Central memory CD4-positive, alpha-beta T cell (primary cell): ENCODE measurements at places on chromosomes 12 and 14.
A peak's percentile ranks its signal among the peaks of the same experiment; 100 is the strongest.

DNA sequence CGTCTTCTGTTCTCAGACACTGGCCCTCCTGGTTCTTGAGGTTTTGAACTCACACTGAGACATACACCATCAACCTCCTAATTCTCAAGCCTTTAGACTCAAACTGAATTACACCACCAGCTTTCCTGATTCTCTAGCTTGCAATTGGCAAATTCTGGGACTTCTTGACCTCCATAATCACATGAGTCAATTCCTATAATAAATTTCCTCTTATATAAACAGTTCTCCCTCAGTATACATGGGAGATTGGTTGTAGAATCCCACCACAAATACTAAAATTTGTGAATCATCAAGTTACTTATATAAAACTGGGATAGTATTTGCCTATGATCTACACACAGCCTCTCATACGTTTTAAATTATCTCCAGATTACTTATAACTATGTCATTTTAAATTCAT, 162.2 kb downstream of the DIO2 start:
- no peak for DNase-seq

DNA sequence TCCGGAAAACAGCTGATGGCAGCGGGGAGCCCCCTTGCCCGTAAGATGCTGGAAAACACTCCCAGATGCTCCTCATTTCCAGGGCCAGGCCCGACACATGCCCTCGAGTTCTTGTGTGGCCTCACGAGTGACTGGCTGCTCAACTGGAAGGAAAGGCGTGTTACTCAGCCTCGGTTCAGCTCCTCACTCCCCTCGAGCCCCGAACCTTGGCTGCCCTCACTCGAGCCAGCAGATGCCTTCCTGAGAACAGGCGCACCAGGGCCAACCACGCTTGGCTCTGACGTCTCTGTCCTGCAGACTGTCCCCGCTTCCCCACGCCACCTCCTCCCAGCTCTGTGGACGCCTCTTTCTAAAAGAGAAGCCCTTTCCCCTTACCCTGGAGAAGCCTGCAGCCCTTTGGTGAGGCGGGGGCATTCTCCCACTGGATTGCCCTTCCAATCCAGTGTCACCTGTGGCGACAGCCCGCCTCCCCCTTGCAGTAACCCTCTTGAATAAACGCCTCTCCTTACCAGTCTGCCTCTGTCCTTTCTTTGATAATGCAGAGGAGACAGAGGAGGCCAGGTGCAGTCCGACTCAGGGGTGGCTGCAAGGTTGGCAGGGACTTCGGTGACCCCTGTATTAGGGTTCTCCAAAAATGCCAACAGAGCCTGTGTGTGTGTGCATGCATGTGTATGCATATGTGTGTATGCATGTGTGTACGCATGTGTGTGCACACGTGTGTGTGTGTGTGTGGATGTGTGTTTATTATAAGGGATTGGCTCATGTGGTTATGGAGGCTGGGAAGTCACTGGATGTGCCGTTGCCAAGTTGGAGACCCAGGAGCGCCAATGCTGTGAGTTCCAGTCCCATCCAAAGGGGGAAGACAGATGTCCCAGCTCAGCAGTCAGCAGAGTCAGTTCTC, 166.3 kb downstream of the KIF26A start:
- no peak for DNase-seq

DNA sequence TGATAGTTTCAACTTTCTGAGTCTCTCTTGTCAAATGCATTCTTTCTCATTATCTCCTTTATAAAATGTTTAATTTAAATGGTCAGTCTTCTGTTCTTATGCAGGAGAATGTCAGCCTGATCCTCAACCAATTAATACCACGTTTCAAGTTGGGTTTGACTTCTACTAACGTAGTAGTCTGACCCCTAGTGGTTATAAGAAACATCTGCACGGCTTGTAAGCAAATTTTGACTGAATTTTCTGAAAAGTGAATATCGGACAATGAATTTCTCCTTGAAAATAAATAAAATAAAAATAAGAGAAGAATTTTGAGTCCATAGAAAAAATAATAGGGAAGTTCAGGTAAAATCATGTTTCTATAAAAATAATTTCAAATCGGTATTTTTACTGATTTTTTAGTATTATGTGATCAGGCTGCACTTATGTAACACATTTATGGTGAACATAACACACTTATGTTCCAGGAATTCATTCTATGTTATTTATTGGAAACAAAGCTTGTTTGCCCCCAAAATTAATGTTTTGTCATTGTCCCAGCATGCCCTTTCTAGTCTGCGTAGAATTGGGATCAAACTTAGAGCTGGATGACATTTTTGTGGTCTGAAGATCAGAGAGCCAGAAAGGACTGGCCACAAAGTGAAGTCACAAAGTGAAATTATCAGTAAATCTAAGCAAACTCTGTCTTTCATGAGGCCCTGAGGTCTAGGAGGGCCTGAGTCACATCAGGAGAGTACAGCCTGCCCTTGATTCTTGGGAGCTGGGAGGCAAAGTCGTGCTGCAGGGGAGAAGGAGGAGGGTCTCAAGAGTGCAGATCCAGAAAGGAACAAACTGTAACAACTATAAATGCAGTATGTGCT, 101.2 kb upstream of the STXBP6 start:
- DNase-seq = no peak

DNA sequence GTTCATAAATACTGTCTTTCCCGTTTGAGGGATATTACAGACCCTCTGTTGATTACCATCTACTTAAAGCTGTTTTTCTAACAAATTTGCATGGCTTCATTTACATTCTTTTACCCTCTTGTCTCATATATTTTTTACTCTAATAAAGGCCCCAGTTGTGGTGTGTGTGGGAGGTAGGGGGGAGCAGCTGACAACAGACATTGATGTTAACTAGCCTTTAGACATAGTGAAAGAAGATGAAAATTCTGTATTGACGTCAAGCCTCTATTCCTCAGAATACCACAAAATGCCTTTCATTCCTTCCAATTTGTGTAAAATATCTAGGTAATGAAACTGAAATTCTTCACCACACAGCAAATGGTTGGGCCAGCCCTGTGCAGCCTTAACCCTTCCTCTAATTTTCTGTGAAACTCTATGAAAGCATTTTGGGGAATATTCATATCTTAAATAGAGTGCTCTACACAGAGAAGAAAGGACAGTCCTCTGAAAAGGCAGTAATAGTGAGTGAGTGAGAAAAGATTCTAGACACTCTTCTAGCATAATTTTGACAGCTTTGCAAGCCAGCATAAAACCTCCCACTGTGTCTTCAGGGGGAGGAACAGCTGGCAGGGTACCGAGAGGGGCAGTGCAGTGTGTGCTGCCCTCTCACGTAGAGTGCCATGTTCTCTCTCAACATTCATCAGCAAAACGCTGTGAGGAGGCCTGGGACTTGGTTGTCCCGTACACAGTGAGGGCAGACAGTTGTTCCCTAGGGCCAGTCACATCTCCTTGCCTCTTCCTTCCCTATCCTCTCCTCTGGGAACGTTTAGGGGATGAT, 20.1 kb upstream of the CERS5 start:
- DNase-seq = no peak

DNA sequence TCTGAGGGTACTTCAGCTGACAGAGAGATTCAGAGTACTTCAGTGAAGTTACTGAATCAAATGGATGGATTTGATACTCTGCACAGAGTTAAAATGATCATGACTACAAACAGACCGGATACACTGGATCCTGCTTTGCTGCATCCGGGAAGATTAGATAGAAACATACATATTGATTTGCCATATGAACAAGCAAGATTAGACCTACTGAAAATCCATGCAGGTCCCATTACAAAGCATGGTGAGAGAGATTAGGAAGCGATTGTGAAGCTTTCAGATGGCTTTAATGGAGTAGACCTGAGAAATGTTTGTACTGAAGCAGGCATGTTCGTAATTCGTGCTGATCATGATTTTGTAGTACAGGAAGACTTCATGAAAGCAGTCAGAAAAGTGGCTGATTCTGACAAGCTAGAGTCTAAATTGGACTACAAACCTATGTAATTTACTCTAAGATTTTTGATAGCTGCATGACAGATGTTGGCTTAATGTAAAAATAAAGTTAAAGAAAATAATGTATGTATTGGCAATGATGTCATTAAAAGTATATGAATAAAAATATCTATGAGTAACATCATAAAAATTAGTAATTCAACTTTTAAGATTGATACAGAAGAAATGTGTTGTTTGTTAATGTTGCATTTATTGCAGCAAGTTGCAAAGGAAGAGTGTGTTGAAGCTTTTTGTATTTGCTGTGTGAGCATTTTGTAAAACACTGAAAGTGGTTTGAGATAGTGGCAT, 136.1 kb upstream of the RAP1B start:
- no peak for DNase-seq

GRCh38 chr12:26233631-26234030, 38.3 kb downstream of the SSPN start:
- DNase-seq = no peak

DNA sequence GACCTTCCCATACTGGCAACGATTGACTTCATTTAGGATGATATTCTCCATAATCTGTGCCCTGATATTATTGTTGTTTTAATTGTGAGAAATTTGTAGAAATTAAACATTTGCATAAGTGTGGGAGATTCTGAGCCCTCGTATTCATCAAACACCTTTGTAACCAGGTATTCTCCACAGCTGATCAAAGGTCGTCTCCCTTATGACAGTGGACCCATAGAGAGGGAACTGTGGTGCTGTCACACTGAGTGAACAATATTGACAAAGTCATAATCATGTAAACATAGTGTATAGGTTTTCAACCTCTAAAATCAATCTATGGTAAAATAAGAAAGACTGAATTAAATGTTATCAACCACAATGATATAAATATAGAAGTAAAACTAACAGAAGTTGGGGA, 14.9 kb upstream of the PLEKHG3 start:
- no peak for DNase-seq

- DNase-seq = no peak
These were observed 21.6 kb upstream of the AMN start for GRCh38 chr14:102900631-102901571.

- DNase-seq = no peak
These were observed 75.0 kb downstream of the RFLNA start for GRCh38 chr12:124369827-124370378.

GRCh38 chr12:26519462-26519861, 313.5 kb downstream of the ITPR2 start:
- DNase-seq = no peak

GRCh38 chr12:1810931-1811280, 9.5 kb upstream of the LRTM2 start:
- no peak for DNase-seq

DNA sequence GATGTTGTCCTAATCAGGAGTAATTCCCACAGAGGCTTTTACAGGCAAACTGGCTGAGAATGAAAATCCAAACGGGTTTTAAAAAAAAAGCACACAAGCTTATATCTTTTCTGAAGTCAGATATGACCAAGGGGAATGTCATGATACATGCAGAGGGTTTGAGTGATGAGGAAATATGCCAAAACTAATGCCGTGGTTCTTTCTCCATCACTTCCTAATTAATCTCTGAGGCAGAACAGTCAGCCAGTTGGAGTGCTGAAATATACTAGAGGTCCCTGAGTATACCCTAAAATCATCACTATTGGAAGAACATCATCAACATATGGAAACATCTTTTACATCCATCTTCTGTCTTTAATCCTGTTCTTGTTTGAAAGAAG, 160.8 kb upstream of the FAR2 start:
- DNase-seq = no peak

GRCh38 chr12:131046813-131047788, 93.4 kb downstream of the ADGRD1 start:
- no peak for DNase-seq

DNA sequence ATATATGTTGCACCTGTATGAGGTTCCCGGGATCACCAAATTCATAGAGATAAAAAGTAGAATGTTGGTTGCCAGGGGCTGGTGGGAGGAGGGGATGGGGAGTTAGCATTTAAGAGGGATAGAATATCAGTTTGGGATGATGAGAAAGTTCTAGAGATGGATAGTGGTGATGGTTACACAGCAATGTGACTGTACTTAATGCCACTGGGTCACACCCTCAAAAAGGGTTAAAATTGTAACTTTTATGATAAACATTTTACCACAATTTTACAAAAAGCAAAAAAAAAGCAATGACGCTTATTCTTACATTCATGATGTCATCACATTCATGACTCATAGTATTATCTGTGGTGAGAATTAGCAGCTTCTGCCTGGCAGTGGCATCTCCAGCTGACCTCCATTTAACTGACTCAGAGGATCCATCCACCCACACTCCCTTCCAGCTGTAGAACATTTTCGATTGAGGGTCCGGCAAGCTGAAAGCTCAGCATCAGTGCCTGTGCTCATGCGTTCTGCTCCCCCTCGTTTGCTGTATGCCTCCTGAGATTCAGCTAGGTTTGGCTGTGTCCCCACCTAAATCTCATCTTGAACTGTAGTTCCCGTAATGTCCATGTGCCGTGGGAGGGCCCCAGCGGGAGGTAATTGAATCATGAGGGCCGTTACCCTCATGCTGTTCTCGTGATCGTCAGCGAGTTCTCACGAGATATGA, 64.8 kb upstream of the TMEM260 start:
- DNase-seq = no peak

DNA sequence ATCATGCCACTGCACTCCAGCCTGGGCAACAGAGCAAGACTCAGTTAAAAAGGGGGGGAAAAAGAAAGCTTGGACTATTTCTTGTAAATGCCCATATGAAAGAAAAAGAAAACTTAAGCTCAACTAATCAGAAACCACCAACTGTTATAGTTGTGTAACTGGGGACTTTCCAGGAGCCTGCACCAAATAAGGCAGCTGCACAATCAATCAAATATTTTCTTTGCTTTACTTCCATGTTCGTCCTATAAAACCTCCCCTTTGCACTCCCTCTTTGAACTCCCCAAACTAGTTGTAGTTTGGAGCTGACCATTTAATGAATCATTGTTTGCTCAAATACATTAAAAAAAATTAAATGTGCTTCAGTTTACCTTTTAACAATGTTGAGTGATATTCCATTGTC, 54.9 kb downstream of the OTOGL start:
- DNase-seq = no peak

- DNase-seq = no peak
These were observed 147.9 kb downstream of the ETV6 start for GRCh38 chr12:11797317-11797913.

DNA sequence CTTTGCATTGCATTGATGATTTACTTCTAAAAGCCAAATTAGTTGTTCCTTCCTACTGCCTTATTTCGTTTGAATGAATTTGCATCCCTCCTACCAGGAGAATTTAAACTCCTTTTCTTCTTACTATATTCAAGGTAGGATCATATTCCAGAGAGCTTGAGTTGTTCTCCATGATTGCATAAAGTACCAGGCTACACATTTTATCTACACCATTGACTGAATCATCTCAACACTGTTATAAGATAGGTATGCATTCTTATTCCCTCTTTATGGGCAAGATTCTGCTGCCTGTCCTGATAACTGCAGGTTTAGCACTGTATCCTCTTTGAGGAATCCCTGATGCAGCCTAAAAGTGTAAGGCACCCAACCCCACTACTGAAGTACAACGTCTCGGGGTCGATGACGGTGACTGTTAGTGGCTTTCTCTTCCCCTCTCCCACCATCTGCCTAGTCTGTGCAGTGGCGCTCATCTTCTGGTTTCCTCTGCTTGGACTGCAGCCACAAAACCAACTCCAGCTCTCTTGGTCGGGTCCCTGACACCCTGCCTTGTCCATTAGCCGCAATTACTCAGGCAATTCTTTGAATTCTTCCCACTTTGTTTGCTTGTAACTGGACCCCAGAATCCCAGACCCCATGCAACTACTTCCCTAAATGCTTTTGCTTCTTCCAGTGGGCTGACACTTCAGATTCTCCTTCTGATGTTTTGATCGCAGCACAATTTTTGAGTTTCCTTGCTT, 44.4 kb upstream of the STXBP6 start:
- no peak for DNase-seq

- DNase-seq = no peak
These were observed 140.3 kb downstream of the SSPN start for GRCh38 chr12:26335651-26336050.

GRCh38 chr12:100795174-100795799, 711 bp downstream of the ANO4 start:
- no peak for DNase-seq

GRCh38 chr14:67515386-67516079, 17.6 kb upstream of the PLEKHH1 start:
- DNase-seq = peak; percentile 40
